ENCODE measurements at places on chromosomes 7 and 10.

- DNase-seq: peak; percentile 7
Measured at GRCh38 chr7:149624006-149624405, 126.4 kb upstream of the ZNF746 start.

GRCh38 chr10:53009961-53010907 is 237.7 kb upstream of the MBL2 start:
- no peak for DNase-seq

DNA sequence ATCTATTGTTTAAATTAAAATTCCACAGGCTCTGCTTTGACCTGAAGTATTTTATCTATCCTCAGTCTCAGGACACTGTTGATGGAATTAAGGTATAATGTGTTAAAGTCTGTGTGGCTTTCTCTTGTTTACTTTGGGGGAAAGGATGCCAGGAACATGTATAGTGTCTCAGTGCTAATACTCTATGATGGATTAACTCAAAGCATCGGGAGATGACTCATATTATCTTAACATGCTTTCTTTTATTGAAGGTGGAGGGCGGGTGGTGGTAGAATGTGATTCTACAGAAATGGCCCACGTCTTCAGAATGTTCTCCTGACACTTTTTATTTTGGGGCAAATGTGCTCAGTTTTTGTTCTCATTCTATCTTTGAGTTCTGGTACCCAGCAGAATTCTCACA is 189.0 kb downstream of the ANKRD30A start:
- no peak for DNase-seq

- no peak for DNase-seq
Measured at GRCh38 chr7:102889851-102890250, 22.9 kb upstream of the LRRC17 start.

- no peak for DNase-seq
Measured at GRCh38 chr7:115273139-115273772, 351.4 kb downstream of the MDFIC start.

DNA sequence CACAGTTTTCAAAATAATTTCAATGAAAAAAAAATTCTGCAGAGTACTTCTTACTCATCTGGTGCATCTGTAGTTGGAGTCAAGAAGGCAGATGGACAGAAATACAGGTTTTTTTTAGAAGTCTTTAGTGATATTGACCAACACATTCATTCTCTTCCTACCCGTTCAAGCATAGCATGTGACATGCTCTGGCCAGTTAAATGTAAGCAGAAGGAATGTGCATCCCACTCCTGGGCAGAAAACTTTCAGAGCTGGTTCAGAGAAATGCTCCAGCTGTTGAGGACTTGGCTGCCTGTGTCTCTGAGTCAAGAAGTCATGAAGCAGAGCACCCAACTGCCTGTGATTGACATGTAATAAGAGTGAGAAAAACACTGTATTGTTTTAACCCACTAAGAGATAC is 665.3 kb upstream of the IGFBP3 start:
- no peak for DNase-seq

- no peak for DNase-seq
Measured at GRCh38 chr10:117594722-117595121, 52.2 kb downstream of the EMX2 start.

DNA sequence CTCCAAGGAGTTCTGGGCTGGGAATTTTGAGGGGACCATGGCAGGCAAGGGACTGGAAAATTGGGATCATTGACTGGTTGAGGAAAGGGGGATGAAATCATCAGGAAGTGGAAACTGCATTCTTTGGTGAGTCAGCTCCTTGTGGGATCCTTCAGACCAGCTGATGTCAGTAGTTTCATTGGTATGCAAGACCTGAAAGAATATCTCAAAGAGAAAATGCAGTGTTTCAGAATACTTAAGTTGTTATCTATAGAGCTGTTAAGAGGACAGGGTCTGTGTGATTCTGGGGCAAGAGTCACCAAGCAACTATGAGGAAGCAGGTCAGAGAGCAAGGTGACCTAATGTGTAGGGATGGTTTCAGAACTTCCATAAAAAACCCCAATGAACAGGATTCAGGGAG is 595.9 kb upstream of the AUTS2 start:
- DNase-seq: no peak

DNA sequence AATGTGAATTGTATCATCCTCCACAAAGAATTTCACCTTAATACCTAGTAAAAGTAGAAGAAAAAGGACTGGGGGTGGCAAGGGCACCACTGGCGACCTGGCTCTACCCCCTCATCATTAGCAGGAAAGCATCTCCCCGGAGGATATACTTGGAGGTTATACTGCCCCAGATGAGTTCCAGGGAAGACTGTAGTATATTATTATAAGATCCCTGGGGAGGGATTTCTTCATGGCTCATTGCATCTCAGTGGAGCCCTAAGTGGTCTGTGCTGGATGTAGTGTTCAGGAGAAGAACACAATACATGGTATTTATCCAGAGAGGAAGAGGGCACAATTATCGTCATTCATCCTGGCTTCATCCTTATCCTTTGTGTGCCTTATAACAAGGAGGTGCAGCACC is 14.2 kb upstream of the DYNC1I1 start:
- DNase-seq: no peak

DNA sequence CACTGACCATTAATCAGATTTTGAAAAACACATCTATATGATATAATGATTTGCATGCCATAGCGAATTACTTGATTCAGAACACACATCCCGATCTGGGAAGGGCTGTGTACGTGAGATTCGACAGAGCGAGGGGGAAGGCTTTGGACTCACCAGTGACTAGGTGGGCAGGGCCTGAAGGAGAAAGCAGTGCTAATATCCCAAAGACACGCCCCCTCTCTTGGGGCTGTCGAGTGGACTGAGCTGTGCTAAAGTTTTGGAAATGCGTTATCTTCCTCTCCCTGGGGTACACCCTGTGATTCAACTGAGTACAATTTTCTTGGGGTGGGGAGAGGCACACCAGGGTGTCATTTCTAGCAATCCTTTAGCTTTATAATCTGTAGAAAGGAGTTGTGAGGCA is 1.8 kb downstream of the LRRC17 start:
- DNase-seq: no peak

GRCh38 chr10:81963606-81964005 is 88.6 kb downstream of the NRG3 start:
- no peak for DNase-seq

GRCh38 chr7:118793582-118793981 is 569.1 kb downstream of the ANKRD7 start:
- no peak for DNase-seq

DNA sequence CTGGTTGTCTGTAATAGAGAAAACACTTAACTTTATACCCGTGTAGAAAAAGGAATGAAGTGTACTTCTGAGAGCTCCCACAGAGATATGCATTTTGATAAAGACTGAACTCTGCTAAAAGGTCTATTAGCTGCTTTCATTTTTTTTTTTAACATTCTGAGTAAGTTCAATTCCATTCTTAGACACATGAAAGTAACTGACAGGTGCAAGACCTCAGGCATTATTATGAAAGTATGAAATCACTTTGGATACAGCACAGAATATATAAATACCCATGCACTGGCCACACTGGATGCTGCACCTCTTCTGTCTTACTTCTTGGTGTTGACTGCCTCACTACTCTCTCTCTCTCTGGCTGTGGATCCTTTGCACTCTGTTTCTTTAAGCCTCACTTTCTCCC is 46.2 kb downstream of the VWDE start:
- no peak for DNase-seq

DNA sequence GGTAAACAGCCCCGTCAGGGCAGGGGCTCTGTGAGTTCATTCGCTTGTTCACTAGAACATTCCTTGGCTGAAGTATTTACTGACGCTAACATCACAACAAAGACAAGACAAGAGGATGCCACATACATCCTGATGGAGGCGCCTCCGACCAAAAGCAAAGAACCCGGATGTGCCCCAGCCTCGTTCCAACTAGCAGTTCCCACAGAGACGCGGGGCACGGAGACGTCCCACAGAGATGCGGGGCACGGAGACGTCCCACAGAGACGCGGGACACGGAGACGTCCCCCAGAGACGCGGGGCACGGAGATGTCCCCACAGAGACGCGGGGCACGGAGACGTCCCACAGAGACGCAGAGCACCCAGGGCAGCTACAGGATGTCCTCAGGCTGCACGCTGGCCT is 35.4 kb upstream of the CFAP46 start:
- DNase-seq: no peak

- DNase-seq: no peak
Measured at GRCh38 chr7:128833946-128834325, 3.7 kb downstream of the FLNC start.

- DNase-seq: no peak
Measured at GRCh38 chr10:35993591-35994515, 351.8 kb upstream of the FZD8 start.

DNA sequence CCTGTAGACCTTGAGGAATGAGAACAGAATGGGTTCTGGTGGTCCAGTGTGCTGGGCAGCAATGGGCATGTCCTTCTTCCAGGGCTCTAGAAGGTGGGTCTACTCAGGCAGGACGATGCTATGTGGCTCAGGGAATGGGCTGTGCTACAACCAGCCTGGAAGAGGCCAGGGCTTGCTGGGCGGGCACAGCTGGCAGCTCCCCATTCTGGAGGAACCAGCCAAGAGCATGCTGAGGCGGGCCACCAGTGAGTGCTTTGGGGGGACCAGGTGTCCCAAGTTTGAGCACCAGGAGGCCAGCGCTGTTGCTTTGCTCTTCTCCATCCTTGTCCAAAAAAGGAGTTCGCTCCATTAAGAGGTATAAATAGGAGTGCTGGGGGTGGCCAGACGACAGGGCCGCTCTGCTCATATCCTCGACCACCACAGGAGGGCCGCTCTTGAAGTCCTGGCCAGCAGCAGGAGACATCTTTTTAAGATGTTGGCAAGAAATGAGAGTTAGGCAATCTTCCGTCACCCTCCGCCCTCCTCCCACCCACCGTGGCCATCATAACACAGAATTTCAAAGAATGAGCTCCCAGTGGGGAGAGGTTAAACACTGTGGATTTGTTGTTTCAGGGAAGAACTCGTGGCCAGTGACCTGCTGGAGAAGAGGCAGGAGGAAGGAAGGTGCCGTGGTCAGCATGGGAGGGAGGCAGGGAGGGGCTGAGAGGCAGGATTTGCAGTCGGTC is 141.3 kb downstream of the GRK5 start:
- DNase-seq: no peak

- no peak for DNase-seq
Measured at GRCh38 chr10:9545073-9545472, 1472.6 kb upstream of the CELF2 start.

GRCh38 chr7:38138171-38138570 is 39.9 kb upstream of the STARD3NL start:
- DNase-seq: no peak

GRCh38 chr7:55260171-55260570 is 105.0 kb upstream of the LANCL2 start:
- DNase-seq: no peak

GRCh38 chr10:10780746-10781145 is 236.9 kb upstream of the CELF2 start:
- no peak for DNase-seq

GRCh38 chr10:99731306-99732032 is 458 bp downstream of the COX15 start:
- no peak for DNase-seq

DNA sequence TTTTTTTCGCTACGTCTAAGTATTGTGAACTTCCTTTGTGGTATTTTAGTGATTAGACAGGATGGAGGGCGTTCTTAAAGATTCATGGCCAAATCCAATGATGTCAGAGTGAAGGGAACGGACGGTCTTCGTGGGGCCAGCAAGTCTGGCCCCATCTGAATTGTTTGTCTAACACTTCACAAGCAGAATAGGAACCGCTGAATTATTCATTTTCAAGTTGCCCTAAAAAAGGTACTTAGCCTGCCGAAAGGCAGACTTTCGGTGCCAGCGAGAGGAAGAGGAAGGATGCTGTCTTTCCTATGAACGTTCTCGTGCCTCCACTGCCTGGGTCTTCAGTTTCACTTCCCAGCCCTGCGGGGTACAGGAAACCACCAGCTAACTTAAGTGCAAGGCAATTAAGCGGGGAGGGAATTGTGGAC is 145.7 kb upstream of the SH2B2 start:
- DNase-seq: no peak

GRCh38 chr7:114932991-114933390 is 11.1 kb downstream of the MDFIC start:
- DNase-seq: no peak

DNA sequence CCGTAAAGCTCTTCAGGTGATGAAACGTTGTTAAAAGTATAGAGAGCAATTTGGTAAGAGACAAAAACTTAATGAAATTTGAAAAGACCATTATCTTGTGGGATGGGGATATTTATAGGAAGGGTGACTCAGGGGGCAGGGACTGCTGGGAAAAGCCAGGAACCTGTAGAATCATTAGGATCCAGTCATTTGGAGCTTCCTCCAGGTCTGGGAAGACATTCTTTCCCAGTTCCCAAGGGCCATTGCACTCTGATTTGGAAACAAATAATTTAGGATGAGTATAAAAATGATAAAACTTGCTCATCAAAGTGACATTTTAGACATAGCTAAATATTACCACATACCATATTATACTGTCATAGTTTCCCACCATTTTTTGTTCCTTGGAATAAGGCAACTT is 143.9 kb downstream of the PFKFB3 start:
- no peak for DNase-seq

DNA sequence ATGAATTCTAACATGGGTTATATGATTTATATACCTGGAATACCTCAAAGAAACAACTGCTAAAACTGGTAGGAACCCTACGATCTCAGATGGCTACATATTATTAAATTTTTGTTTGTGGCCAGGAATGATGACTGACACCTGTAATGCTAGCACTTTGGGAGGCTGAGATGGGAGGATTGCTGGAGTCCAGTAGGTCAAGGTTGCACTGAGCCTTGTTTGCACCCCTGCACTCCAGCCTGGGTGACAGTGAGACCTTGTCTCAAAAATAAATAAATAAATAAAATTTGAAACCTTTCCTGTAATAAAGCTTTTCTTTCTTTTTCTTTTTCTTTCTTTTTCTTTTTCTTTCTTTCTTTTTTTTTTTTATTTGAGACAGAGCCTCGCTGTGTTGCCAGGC is 61.2 kb downstream of the MPLKIP start:
- DNase-seq: no peak

DNA sequence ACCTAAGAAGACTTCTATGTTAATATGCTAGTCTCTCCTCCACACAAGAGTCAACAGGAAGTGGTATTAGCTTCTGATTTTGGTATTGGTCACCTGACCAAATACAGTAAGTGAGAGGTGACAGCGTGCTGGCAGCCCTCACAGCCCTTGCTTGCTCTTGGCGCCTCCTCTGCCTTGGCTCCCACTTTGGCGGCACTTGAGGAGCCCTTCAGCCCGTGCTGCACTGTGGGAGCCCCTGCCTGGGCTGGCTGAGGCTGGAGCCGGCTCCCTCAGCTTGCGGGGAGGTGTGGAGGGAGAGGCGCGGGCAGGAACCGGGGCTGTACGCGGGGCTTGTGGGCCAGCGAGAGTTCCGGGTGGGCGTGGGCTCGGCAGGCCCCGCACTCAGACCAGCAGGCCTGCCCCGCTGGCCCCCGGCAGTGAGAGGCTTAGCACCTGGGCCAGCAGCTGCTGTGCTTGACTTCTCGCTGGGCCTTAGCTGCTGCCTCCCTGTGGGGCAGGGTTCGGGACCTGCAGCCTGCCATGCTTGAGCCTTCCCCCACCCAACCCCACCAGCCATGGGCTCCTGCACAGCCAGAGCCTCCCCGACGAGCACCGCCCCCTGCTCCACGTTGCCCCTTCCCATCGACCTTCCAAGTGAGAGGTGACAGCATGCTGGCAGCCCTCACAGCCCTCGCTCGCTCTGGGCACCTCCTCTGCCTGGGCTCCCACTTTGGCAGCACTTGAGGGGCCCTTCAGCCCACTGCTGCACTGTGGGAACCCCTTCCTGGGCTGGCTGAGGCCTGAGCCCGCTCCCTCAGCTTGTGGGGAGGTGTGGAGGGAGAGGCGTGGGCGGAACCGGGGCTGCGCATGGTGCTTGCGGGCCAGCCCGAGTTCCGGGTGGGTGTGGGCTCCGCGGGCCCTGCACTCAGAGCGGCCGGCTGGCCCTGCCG is 4.2 kb upstream of the ACSL5 start:
- no peak for DNase-seq

Data from stimulated activated CD4-positive, alpha-beta T cell treated with anti-CD3 and anti-CD28 coated beads, Interleukin-12 subunit alpha, Interleukin-12 subunit beta, amount 100 ng/mL, for 24 hours (primary cell).